Astrocyte (in vitro differentiated cells and primary cell): ENCODE measurements at places on chromosomes 2 and 18. TPM values are rescaled to one million over a fixed set of nuclear protein-coding genes. Genes with fewer than 3 reads are reported as not detected.

ASB18 gene
- not detected in 2 replicates for total RNA-seq

B3GNT7 gene
- total RNA-seq: 1.2 and 1.7 TPM in 2 replicates

- no peak overlapping the region for H3K27ac ChIP-seq
- peak; percentile 15 for DNase-seq
- no peaks in the 10 kb centered on the region for H3K27me3 ChIP-seq
- no peaks in the 10 kb centered on the region for H3K4me1 ChIP-seq
- no peaks in the 10 kb centered on the region for H3K36me3 ChIP-seq
These were observed 30.3 kb downstream of the MGAT5 start for GRCh38 chr2:134284119-134284670.

DNA sequence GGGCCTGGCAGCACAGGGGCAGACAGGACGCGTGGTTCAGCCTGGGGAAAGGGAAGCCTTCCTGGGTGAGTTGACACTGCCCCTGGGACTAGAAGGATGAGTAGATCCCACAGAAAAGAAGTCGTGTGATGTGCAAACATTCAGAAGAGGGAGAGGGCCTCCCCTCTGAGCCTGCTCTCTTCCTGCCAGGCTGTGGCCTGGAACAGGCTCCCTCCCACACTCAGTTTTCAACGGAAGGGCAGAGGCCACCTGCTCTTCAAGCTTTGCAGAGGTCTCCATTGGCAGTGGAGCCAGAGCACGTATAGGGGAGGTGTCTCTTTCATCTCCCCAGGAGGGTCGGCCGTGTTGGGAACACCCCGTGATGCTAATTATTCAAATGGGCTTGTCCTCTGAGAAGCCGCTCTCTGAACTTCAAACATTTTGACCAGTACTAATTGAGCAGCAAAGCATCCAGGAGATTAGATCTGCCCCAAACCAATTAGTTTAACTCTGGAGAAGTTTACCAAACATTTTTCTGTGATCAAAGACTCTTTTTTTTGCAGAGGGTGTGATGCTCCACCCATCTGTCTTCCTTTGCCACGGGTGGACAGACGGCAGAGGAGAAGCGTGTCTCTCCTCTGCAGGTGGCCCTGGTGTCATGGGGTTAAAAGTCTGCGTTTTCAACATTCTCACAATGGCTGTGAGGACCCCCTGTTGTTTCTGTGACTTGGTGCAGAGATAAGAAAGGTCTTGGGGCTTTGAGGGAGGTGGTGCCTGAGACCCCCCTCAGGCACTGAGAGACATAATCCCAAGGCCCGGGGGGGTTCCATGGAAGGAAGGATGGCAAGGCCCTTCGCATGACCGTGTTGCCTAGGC lies 29.5 kb upstream of the ODC1 start:
- no peaks in the 10 kb centered on the region for H3K36me3 ChIP-seq
- DNase-seq: no peak
- H3K4me1 ChIP-seq: peaks cover 2% of the 10 kb centered on the region
- peaks cover 7% of the 10 kb centered on the region for H3K27me3 ChIP-seq
- H3K4me3 ChIP-seq: no peak overlapping the region

DNA sequence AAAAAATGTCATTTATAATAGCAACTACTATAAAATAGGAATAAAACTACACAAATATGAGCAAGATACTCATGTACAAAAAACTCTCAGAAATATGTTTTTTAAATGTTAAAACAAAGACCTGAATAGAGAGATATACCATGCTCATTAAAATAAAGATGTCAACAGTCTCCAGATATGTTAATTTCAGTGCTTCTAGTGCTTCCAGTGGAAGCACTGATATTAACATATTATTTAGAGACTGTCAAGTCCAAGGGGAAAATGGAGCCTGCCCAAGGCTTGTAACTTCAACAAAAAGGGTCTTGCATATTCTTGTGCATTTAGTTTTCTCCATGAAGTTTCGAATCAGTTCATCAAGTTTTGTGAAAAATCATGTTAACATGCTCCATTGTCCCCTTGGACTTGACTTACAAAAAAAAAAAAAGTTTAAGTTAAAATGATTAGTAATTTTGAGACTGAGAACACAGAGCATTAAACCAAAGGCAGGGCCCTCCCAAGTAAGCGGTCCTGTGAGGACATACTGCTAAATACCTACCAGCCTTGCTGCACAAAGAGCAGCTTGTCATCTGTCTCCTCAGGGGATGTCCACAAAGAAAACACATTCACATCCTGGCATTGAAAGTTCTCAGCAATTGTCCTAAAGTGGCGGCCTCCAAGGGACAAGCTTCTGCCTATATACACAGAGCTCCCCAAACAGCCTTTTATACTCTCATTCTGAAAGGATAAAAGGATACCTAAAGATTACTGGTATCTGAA lies 501.9 kb upstream of the CHAC2 start:
- H3K27ac ChIP-seq: no peak overlapping the region
- no peaks in the 10 kb centered on the region for H3K4me1 ChIP-seq
- no peaks in the 10 kb centered on the region for H3K36me3 ChIP-seq
- H3K27me3 ChIP-seq: no peaks in the 10 kb centered on the region

DNA sequence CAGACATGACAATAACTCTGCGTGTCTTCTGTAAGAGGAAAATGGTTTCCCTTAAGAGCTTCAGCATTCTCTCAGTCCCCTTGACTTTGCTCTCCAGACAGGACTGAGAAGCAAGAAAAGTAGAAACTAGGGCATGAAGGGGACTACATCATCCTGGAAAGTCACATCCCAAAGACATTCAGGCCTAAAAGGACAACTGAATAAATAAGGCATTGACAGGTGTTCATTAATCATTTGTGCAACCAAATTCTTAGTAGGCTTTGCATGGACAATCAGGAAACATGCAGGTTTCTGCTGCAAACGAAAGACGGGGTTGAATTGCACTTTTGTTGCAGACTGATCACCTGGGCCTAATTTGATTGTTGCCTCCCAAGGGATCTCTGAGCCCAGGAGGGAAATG lies 1.2 kb upstream of the SGPP2 start:
- peaks cover 33% of the 10 kb centered on the region for H3K27me3 ChIP-seq
- no peak overlapping the region for H3K27ac ChIP-seq
- peaks cover 5% of the 10 kb centered on the region for H3K4me1 ChIP-seq
- no peaks in the 10 kb centered on the region for H3K36me3 ChIP-seq
- DNase-seq: no peak
- no peak overlapping the region for H3K4me3 ChIP-seq
